ENCODE measurements at places on chromosomes 16 and 17.

DNA sequence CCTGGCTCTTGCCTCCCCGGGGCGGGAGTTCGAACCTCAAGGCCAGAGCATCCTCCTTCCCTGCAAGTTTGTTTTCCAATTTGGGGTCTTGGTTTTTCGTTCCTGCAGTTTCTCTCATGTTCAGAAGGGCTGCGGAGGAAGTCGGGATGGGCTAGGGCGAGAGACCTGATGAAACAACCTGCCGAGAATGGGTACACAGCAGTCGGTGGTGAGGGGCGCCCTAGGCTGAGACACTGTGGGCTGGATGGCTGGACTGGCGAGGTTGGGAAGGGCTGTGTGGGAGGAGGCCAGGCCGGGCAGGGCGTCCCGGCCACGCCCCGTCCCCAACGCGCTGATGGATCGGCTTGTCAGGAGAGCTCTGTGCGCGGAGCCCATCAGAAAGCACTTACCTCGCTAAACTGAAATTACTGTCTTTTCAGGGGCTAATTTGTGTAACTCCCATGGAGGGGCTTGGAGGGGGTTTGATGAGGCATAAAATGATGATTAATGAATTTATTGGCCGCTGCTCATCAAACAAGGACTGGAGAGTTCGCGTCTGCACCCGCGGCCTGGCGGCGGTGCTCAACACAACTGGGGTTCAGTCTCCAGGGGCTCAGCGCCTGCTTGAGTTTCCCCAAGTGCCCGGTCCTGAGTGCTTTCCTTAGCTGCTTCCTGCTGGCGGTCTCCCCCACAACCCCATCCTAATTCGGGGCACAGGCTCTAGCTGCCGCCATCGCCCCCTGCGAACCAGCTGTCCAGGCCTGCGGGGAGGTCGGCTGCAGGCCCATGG is 9.0 kb downstream of the IRX5 start:
- DNase-seq, result no peak

GRCh38 chr17:521183-521525 is 168.5 kb upstream of the RPH3AL start:
- no peak for DNase-seq

DNA sequence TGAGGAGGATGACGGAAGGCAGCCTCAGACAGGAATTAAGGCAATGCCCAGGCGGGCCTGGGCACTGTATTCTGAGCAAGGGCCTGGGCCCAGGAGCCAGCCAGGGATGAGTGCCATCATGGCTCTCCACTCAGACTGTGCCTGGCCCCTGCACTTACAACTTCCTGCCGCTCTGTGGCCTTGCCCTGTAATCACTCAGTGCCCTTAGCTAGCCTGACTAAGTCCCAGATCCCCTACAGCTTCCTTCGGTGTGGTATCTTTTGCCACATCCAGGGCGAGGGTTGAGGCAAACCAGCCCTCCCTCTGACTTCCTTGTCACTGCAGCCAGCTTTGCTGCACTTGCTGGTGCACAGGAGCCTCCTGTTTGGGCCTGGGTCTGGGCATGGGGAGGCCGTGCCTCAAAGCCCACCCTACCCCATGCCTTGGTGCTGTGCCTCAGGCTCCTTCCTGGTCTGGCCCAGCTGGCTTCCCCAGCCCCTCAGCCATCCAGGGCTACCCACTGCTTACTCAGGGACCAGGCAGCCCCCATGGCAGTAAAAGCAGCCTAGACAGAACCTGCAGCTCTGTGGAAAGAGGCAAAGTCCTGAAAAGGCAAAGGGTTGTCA is 9.3 kb downstream of the SLC46A1 start:
- no peak for DNase-seq

DNA sequence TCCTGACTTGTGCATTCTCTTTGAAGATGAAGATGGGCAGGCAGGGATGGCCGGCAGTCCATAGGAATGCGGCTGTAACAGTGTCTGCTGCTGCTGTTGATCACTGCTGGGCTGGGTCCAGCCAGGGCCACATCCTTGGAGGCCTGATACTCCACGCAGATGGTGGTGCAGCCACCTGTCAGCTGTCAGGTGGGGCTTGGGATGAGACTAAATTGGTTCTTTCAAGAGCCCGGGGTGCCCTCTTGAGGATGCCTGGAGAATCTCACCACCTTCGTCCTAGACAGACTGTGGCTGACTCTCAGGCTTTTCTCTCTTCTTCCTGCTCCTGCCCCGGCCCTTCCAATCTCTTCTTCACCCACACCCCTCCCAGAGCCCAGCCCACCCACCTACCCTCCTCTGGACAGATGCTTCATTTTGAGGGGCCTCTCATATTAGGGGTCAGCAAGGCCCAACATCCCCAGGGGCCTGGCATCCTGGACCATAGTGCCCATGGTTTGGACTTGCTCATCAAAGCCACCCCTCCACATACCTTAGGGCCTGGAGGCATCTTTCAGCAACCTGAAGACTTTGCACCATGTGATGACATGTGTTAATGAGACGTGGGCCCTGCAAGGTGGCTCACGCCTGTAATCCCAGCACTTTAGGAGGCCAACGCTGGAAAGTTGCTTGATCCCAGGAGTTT is 19.1 kb downstream of the OSBPL7 start:
- no peak for DNase-seq

- peak; percentile 77 for DNase-seq
Observed at GRCh38 chr17:44781551-44782325, 22.9 kb downstream of the ADAM11 start.

- DNase-seq, result no peak
Observed at GRCh38 chr17:40073454-40074174, 10.8 kb downstream of the THRA start.

GRCh38 chr17:79625706-79626105 is 14.9 kb upstream of the RBFOX3 start:
- DNase-seq, result no peak

GRCh38 chr17:76240461-76241203 is at the start of gene RNF157:
RNF157 (minus strand) TSS chr17:76240493; CDS start chr17:76240240, 253 bp downstream.
- peak; percentile 59 for DNase-seq

GRCh38 chr16:777826-778225 is 10.4 kb downstream of the RPUSD1 start:
- DNase-seq, result no peak

DNA sequence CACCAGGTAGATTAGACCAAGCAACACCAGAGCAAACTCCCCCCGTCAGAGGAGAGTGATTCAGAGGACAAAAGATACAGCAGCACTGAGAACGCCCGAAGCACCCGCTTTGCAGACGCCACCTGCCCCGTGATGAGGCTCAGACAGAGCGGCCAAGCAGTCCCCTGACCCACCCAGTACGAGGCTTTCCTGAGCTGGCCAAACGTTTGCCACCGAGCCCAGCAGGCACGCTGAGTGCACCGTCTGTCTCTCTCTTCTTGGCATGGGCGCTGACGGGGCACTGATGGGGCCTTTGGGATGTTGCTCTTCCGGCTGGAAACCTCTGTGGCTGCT is 19.4 kb upstream of the WDR45B start:
- no peak for DNase-seq

DNA sequence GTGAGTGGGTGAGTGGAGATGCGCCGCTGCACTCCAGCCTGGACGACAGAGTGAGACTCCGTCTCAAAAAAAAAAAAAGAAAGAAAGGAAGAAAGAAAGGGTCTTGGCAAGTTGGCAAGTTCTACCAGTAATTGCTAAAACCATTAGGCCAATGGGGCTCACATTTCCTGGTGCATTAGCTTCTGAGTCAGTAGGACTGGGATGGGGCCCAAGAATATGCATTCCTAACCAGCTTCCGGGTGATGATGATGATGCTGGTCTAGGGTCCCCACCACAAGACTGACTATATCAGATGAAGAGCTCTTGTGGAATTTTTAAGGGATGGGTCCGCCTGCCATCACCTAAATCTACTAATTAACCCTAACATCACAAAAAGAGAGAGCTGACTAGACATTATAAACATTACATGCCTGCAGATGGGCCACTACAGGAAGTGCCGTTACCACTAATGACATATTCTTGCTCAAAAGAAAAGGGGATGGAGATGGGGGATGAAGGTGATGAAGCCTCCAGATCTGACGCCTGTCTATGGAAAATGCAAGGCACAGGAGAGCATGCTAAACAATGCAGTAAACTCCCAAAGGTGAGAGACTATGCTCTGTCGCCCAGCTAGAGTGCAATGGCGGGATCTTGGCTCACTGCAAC is 13.1 kb downstream of the MYH11 start:
- no peak for DNase-seq

DNA sequence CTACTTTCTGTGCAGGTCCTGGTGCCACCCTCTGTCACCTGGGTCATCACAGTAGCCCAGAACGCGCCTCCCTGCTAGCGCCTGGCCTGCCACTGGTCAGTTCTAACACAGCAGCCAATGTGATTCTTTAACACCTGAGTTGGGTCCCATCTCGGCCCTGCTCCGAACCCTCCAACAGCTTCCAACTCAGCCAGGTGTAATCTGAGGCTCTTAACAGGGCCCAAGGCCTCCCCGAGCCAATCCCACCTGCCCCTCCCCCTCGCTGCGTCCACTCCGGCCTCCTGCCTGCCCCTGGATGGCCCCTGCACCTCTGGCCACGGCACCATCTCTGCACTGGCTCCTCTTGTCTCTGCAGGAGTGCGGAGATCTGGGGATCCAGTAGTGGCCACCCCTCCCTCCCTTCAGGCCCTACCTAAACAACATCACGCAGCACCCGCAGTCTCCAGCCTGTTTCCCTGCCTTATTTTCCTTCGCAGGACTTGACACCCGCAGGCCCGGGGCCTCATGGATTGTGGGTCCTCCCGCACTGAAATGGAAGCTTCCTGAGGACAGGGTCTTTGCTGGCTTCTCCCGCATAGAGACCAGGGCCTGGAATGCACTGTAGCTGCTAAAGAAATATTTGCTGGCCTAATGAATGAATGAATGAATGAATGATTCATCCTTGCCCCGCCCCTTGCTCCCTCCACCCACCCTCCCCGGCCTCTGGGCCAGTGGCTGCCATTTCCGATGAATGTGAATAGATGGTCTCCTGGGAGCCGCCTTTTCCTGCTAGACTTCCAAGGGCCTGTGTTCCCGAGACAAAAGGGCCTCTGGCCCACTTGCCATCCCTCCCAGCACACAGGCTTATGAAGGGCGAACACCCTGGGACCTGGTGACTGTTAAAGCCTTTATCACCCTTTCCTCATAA is 174.8 kb upstream of the FOXF1 start:
- no peak for DNase-seq

DNA sequence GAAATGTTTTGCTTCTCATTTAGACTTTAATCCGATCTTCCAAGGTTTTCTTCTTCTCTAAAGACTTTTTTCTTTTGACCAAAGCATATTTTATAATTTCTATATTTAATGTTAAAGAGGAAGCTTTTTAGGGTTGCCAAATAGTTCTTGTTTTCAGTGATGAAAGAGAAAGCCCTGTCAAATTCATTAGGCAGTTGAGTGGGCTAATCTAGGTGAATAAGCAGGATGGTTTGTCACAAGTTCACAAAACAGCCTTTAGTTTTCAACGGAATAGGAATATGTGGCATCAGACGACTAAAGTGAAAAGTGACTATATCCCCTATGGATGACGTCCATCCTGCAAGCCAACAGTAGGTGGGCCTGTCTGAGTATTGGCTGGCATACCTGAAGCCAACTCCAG is 118.8 kb downstream of the NLK start:
- no peak for DNase-seq

- DNase-seq, result no peak
Observed at GRCh38 chr17:49082231-49082630, 50.3 kb upstream of the B4GALNT2 start.

DNA sequence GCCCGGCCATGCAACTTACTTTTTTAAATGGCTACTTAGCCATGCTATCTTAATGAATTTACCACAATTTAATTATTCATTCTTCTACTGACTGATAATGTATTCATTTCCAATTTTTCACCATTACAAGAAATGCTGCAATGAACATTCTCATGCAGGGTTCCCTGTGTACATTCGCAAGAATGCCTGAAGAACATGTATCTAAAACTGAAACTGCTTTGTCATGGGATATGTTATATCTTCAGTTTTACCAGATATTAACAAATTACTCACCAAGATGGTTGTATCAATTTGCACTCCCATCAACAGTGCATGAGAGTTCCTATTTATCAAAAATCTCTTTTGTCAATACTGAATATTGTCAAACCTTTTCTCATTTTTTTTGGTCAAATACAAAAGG is 100.8 kb downstream of the SLC39A11 start:
- no peak for DNase-seq

GRCh38 chr17:39603304-39604016 is 4.3 kb downstream of the NEUROD2 start:
- no peak for DNase-seq

- no peak for DNase-seq
Observed at GRCh38 chr16:75089486-75090202, 26.9 kb downstream of the LDHD start.

DNA sequence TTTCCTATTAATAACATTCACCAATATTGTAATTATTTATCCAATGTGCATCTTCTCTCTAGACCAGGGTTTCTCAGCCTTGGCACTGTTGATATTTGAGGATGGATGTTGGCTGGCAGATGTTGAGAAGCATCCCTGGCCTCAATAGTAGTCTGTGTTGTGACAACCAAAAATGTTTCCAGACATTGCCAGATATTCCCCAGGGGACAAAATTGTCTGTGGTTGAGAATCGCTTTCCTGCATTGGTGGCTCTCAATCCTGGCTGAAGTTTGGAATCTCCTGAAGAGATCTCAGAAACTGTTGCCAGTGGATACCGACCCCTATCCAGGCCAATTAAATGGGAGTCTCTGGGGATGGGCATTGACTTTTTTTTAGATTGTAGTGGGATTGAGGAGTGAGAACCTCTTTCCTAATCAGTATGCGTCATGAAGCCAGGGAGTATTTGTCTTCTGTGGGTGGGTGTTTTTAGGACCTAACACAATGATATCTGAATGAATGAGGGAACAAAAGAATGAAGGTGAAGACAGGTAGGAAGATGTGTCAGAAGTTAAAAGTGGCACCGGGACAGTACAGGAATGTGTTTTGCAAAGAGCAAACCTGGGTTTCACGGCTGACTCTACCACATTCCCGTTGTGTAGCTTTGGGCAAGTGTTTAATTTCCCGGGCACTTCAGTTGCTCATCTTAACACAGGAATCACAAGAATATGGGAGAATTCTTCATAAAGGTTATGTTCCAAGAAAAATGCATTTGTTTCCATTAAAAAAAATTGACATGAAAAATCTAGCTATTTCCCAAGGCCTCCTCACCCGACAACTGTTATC is 24.3 kb downstream of the HSD17B2 start:
- DNase-seq, result no peak

GRCh38 chr16:4006397-4006999 is 109.7 kb downstream of the ADCY9 start:
- no peak for DNase-seq

GRCh38 chr16:54201200-54201599 is 85.4 kb downstream of the IRX3 start:
- DNase-seq, result no peak

- DNase-seq, result peak; percentile 23
Observed at GRCh38 chr16:74667255-74667700, 601 bp upstream of the RFWD3 start.

- DNase-seq, result no peak
Observed at GRCh38 chr16:12260647-12261262, 284.2 kb downstream of the SNX29 start.
